SK-N-SH (cell line): ENCODE measurements at places on chromosomes 11 and 22. TPM values are rescaled to one million over a fixed set of nuclear protein-coding genes. Genes with fewer than 3 reads are reported as not detected.

DNA sequence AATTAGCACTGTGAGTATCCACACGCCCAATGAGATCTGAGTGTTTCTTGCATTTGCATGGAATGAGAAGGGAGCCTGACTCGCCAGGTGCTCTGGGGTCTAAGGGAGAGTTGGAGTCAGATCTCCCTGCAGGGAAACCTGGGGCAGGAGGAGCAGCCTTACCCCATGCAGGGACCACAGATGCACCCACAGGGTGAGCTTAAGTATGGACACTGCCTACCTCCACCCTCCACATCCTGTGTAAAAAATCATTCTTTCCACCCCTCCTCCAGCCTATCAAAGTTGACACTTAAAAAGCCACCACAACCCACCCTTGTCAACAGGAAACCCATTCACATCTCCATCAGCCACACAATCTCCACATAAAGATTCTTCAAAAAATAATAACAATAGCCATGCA, 67.0 kb upstream of the IGLL5 start:
- no peaks in the 10 kb centered on the region for H3K36me3 ChIP-seq
- H3K27ac ChIP-seq, result no peak overlapping the region
- no peaks in the 10 kb centered on the region for H3K4me1 ChIP-seq

The SLC6A5 gene
- not detected in 2 replicates for polyA plus RNA-seq

DNA sequence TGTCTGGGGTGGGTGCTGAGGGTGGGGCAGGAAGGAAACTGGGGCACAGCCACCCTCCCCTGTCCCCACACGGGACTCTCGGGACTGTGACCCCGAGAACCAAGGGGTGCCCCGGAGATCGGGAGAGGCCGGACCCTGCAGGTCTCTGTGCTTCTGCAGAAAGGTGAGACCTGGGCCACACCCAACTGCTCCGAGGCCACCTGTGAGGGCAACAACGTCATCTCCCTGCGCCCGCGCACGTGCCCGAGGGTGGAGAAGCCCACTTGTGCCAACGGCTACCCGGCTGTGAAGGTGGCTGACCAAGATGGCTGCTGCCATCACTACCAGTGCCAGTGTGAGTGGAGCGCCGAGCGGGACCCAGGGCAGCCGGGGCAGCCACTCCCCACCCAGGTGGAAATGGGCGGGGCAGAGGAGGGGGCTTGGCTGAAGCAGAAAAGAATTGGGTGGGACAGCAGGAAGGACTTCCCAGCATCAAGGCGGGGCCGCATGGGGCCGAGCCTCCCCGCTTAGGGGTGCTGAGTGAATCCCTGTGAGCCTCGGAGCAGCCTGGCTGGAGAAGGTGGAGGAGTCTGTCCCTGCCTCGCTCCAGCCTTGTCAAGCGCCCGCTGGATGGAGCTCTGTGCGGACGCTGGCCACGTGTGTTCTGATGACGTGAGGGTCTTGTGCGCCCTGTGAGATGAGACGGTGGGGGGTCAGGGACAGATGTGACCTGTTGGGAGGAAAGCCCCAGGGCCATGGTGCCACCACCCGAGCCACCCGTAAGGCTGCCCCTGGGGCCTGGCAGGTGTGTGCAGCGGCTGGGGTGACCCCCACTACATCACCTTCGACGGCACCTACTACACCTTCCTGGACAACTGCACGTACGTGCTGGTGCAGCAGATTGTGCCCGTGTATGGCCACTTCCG, 29.3 kb upstream of the MUC5B start:
- H3K36me3 ChIP-seq, result no peaks in the 10 kb centered on the region
- H3K4me1 ChIP-seq, result no peaks in the 10 kb centered on the region
- no peak overlapping the region for H3K27ac ChIP-seq

- peak; percentile 71 for DNase-seq
- H3K27ac ChIP-seq, result no peak overlapping the region
- H3K4me1 ChIP-seq, result no peaks in the 10 kb centered on the region
- peaks cover 53% of the 10 kb centered on the region for H3K27me3 ChIP-seq
- no peak overlapping the region for H3K4me3 ChIP-seq
Observed at GRCh38 chr22:19755722-19756287, 4.8 kb upstream of the TBX1 start.

- peaks cover 5% of the 10 kb centered on the region for H3K36me3 ChIP-seq
- peak overlapping the region; percentile 68 for H3K27ac ChIP-seq
- no peaks in the 10 kb centered on the region for H3K27me3 ChIP-seq
- no peak for DNase-seq
- H3K4me1 ChIP-seq, result peaks cover 15% of the 10 kb centered on the region; the same call in 1 of the 2 replicates
Observed at GRCh38 chr11:126929179-126930061, 71.2 kb downstream of the KIRREL3 start.

The RFPL1 gene
- polyA plus RNA-seq, result not detected in 2 replicates

The LRRC32 gene
- polyA plus RNA-seq, result 0.19 and 0.43 TPM in 2 replicates

DNA sequence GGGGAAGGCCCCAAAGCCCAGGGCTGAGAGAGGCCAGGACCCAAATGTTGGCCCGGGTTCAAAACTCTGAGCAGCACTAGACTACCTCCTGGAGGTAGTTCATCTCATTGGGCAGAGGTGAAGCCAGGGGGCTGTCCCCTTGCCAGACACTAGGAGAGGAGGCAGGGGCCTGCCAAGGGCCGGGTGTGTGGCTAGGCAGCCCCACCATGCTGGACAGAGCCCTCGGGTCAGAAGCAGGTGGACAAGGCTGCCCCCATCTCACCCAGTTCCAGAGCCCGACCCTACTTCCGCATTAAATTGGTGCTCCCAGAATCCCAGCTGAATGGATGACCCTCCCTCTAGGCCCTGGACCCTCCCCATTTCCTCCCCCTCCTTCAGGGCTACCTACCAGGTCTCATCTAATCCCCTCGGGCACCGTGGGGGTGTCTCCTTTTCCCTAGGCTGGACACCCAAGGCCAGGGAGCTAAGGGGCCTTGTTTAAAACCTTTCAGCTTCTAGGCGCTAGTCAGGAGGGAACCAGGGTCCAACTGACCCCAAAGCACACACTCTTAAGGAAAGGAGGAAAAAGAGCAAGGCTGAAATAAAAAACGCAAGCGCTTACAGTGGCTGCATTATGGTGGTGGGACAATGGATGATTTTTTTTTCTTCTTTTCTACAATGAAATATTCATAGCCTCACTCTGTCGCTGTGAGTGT, 72.1 kb upstream of the TCF20 start:
- H3K36me3 ChIP-seq, result no peaks in the 10 kb centered on the region
- no peak for DNase-seq
- H3K27ac ChIP-seq, result no peak overlapping the region
- no peak overlapping the region for H3K4me3 ChIP-seq
- H3K4me1 ChIP-seq, result no peaks in the 10 kb centered on the region

GRCh38 chr11:125257190-125257579, 92.6 kb downstream of the PKNOX2 start:
- H3K4me3 ChIP-seq, result no peak overlapping the region
- H3K27me3 ChIP-seq, result no peaks in the 10 kb centered on the region; the same call in 1 of the 2 replicates
- no peak overlapping the region for H3K27ac ChIP-seq
- peak; percentile 51 for DNase-seq

DNA sequence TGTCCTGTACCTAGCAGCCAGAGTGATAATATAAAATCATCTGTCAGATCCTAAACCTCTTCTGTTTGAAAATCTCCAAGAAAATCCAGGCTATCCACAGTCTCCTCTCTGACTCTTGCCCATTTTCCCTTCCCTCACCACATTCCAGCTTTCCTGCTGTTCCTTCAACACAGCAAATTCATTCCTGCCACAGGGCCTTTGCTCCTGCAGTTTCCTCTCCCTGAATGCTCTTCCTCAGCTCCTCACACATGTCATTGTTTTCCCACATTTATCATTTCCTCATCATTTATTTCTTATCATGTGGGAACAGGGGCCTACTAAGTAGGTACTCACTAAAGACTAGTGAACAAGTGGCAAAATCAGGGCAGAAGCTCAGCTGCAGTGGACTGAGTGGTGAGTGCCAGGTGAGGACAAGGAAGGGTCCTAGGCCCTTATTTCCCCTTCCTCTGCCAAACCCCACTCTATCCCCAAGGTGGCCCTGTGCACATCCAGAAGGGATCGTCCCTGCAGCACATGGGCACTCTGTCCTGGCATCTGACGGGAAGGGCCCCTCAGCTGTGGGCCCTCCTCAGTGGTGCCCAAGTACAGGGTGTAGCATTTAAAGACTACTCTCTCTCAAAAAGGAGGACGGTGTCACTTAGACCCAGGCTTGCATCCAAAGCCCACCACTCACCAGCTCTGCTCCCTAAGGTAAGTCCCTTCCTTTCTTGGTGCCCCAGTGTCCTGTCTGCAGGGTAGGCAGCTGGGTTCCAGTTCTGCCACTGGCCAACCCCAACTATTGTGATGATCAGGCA, 2.0 kb downstream of the LRRC32 start:
- no peaks in the 10 kb centered on the region for H3K36me3 ChIP-seq
- DNase-seq, result no peak
- H3K4me1 ChIP-seq, result no peaks in the 10 kb centered on the region
- no peak overlapping the region for H3K27ac ChIP-seq

GRCh38 chr22:17917490-17917983, 106.8 kb downstream of the MICAL3 start:
- no peaks in the 10 kb centered on the region for H3K36me3 ChIP-seq
- H3K27ac ChIP-seq, result no peak overlapping the region
- no peak for DNase-seq
- peaks cover 2% of the 10 kb centered on the region; the same call in 1 of the 2 replicates for H3K4me1 ChIP-seq

- no peaks in the 10 kb centered on the region for H3K27me3 ChIP-seq
- H3K4me3 ChIP-seq, result no peak overlapping the region
- DNase-seq, result no peak
- no peaks in the 10 kb centered on the region for H3K36me3 ChIP-seq
- H3K27ac ChIP-seq, result no peak overlapping the region
Observed at GRCh38 chr11:128720522-128720985, 26.7 kb downstream of the FLI1 start.

GRCh38 chr11:111586388-111586831, 15.8 kb upstream of the SIK2 start:
- peak; percentile 27 for DNase-seq
- H3K27ac ChIP-seq, result no peak overlapping the region
- H3K4me3 ChIP-seq, result no peak overlapping the region
- H3K36me3 ChIP-seq, result no peaks in the 10 kb centered on the region

- H3K27ac ChIP-seq, result no peak overlapping the region
- peak; percentile 25 for DNase-seq
- H3K36me3 ChIP-seq, result no peaks in the 10 kb centered on the region
- H3K4me1 ChIP-seq, result peaks cover 2% of the 10 kb centered on the region; the same call in 1 of the 2 replicates
- no peaks in the 10 kb centered on the region for H3K27me3 ChIP-seq
Observed at GRCh38 chr22:49763696-49764095, 64.0 kb downstream of the BRD1 start.

- H3K36me3 ChIP-seq, result no peaks in the 10 kb centered on the region
- H3K4me3 ChIP-seq, result no peak overlapping the region
- H3K27me3 ChIP-seq, result no peaks in the 10 kb centered on the region
- H3K27ac ChIP-seq, result no peak overlapping the region
Observed at GRCh38 chr11:26580929-26581328, 8.9 kb upstream of the MUC15 start.

The RASSF10 gene
- not detected in 2 replicates for polyA plus RNA-seq

- H3K36me3 ChIP-seq, result peaks cover 7% of the 10 kb centered on the region
- no peak overlapping the region for H3K27ac ChIP-seq
- peak; percentile 10 for DNase-seq
- H3K4me3 ChIP-seq, result no peak overlapping the region
- no peaks in the 10 kb centered on the region for H3K27me3 ChIP-seq
Observed at GRCh38 chr11:29159552-29160465, 857.0 kb downstream of the KCNA4 start.

- no peak overlapping the region for H3K27ac ChIP-seq
- no peaks in the 10 kb centered on the region for H3K27me3 ChIP-seq
- no peak for DNase-seq
- H3K4me1 ChIP-seq, result peaks cover 2% of the 10 kb centered on the region; the same call in 1 of the 2 replicates
- no peak overlapping the region for H3K4me3 ChIP-seq
- no peaks in the 10 kb centered on the region; the same call in 1 of the 2 replicates for H3K36me3 ChIP-seq
Observed at GRCh38 chr22:38777087-38777671, 16.8 kb downstream of the DNAL4 start.

The CRACR2B gene
- polyA plus RNA-seq, result 0.94 and 1.1 TPM in 2 replicates

DNA sequence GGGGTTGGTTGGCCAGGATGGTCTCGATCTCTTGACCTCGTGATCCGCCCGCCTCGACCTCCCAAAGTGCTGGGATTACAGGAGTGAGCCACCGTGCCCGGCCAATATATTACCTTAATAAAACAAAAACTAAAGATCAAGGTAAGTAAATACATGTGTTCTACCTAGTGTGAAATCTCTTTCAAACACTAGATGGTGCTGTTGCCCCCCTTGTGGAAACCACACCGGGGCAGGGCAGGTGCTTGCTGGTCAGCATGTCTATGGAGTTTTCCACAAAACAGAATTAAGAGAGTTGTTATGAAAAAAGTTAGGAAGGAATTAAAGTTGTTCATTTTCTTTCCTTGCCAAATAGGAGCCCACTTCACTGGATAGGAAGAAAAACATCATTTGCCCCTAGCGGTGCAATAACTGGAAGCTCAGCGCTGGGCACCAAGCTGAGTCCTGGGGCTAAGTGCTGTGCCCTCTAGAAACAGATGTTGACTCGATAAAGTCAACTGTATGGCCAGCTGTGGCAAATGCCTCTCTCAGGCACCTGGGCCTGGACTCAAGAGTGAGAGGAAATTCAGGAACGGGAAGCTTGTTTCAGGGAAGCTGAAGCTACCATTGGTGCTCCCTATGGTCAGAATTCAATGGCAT, 6.3 kb upstream of the KCNJ5 start:
- H3K27me3 ChIP-seq, result peaks cover 11% of the 10 kb centered on the region; the same call in 1 of the 2 replicates
- H3K4me1 ChIP-seq, result no peaks in the 10 kb centered on the region
- H3K36me3 ChIP-seq, result no peaks in the 10 kb centered on the region
- no peak overlapping the region for H3K27ac ChIP-seq
- peak overlapping the region; percentile 20; the same call in 1 of the 2 replicates for H3K4me3 ChIP-seq

GRCh38 chr11:9850224-9850895, 186.5 kb downstream of the SWAP70 start:
- no peak for DNase-seq
- no peak overlapping the region for H3K4me3 ChIP-seq
- H3K36me3 ChIP-seq, result peaks cover 53% of the 10 kb centered on the region
- H3K27me3 ChIP-seq, result no peaks in the 10 kb centered on the region

DNA sequence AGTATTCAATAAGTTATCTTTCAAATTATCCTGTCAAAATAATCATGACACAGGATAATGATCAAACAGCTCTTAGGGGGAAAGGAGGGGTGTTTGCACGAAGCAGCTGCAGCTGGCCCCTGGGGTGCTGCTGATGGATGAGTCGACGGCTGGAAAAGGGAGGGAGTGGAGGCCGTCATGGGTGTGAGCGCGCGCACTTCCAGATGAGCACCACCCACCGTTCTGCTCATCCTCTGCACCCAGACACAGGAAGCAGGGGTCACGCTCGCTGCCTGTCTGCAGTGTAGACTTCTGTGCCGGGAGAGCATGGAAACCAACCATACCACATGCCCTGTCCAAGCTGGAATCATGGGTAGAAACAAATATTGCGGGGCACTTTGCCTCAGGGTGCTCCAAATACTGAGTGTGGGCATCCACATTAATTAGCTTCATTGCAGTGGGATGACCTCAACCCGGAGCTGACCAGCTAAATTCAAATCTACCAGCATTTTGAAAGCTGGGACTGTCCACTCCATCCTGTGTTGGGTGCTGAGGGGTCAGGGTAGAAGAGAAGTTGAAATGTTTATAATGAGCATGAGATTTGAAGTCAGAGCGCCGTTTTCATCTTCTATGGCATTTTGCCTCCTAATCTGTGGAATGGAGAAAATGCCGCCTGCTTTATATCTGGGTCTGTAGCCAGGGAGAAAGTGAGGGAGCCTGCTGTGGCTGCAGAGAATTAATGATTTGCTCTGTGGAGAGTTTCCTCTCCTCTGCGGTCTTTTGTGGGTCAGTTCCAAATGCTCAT, 802.4 kb downstream of the TBC1D22A start:
- no peaks in the 10 kb centered on the region; the same call in 1 of the 2 replicates for H3K27me3 ChIP-seq
- H3K4me1 ChIP-seq, result no peaks in the 10 kb centered on the region
- no peaks in the 10 kb centered on the region for H3K36me3 ChIP-seq
- H3K27ac ChIP-seq, result no peak overlapping the region
- no peak overlapping the region for H3K4me3 ChIP-seq

The MMP13 gene
- polyA plus RNA-seq, result 0.12 and 0.15 TPM in 2 replicates
